ENCODE measurements at places on chromosomes 5 and 9. TPM values are rescaled to one million over a fixed set of nuclear protein-coding genes. Genes with fewer than 3 reads are reported as not detected.

Gene STPG3
- 0.69 TPM for total RNA-seq

Gene MLANA
- total RNA-seq = not detected

Gene CTXN3
- total RNA-seq = not detected

Gene PTGES
- 2.4 TPM for total RNA-seq

Gene ZFP37
- 0.82 TPM for total RNA-seq

Gene FBP1
- total RNA-seq = 1.3 TPM

Gene DNLZ
- 40.2 TPM for total RNA-seq

Gene FAM13B
- 20.4 TPM for total RNA-seq

Gene C5orf58
- total RNA-seq = not detected

Gene SNCAIP
- total RNA-seq = 1.7 TPM

Gene CER1
- total RNA-seq = not detected

Gene CAVIN4
- 71.6 TPM for total RNA-seq

Gene PCDHGA5
- total RNA-seq = 5.3 TPM

Gene PARP8
- 6.2 TPM for total RNA-seq

Gene CXXC5
- total RNA-seq = 75.7 TPM

Gene PCDHA12
- not detected for total RNA-seq

Gene NTRK2
- 5.5 TPM for total RNA-seq

Gene TRIM7
- 20.0 TPM for total RNA-seq

Gene IL33
- total RNA-seq = 16.8 TPM

Gene EPB41L4A
- 18.6 TPM for total RNA-seq

Gene ARL14EPL
- total RNA-seq = not detected

Gene FBP2
- total RNA-seq = not detected

Gene SHOC1
- total RNA-seq = not detected

Gene RGS7BP
- total RNA-seq = 6.4 TPM

Gene TLR4
- 14.4 TPM for total RNA-seq

Gene SLC46A2
- total RNA-seq = not detected

Gene PLAC8L1
- 0.45 TPM for total RNA-seq

Gene SLC25A48
- 0.40 TPM for total RNA-seq

Gene FREM1
- total RNA-seq = 2.7 TPM

Gene MTAP
- total RNA-seq = 25.7 TPM

Gene GLIPR2
- total RNA-seq = 5.9 TPM

Gene SOHLH1
- not detected for total RNA-seq

Gene HAVCR2
- 2.8 TPM for total RNA-seq

Gene ATG12
- total RNA-seq = 23.6 TPM

Gene FOXD4L5
- not detected for total RNA-seq

Gene PCDHB12
- total RNA-seq = 1.3 TPM

Gene KYAT1
- 16.6 TPM for total RNA-seq

Gene IFNA13
- not detected for total RNA-seq

Gene TXNDC8
- total RNA-seq = not detected
